ENCODE measurements at places on chromosomes 2 and 18. TPM values are rescaled to one million over a fixed set of nuclear protein-coding genes. Genes with fewer than 3 reads are reported as not detected.

ZEB2 gene
- 220 TPM for total RNA-seq

FABP1 gene
- not detected for total RNA-seq

ZNF804A gene
- 0.16 TPM for total RNA-seq

TEKT4 gene
- total RNA-seq = not detected

RALBP1 gene
- total RNA-seq = 73.1 TPM

SNORC gene
- 0.49 TPM for total RNA-seq
